Left renal cortex interstitium (tissue), 4 donors: ENCODE measurements at places on chromosomes 7 and 10. TPM values are rescaled to one million over a fixed set of nuclear protein-coding genes. Genes with fewer than 3 reads are reported as not detected.

The STEAP1 gene
- polyA plus RNA-seq = 9.0 TPM

The IQCE gene
- polyA plus RNA-seq = 20.2 TPM

The EPO gene
- 0.12 TPM for polyA plus RNA-seq

The HTRA1 gene
- 198 TPM for polyA plus RNA-seq

The CYP2E1 gene
- 2.9 TPM for polyA plus RNA-seq

The HACD1 gene
- 15.2 TPM for polyA plus RNA-seq

The GIMAP2 gene
- polyA plus RNA-seq = 7.4 TPM

The AMPH gene
- polyA plus RNA-seq = 16.2 TPM

The PMPCB gene
- polyA plus RNA-seq = 83.8 TPM

The SRI gene
- 131 TPM for polyA plus RNA-seq

The PNLIPRP3 gene
- not detected for polyA plus RNA-seq

The FOXL3 gene
- polyA plus RNA-seq = not detected

The HTR5A gene
- polyA plus RNA-seq = not detected

The CALU gene
- polyA plus RNA-seq = 219 TPM

The FBXO24 gene
- polyA plus RNA-seq = 3.0 TPM

The MAT1A gene
- polyA plus RNA-seq = 0.87 TPM

The TRIM50 gene
- polyA plus RNA-seq = 0.41 TPM

The ZNF488 gene
- 5.2 TPM for polyA plus RNA-seq

The ITPRID1 gene
- 0.06 TPM for polyA plus RNA-seq

The LOXL4 gene
- polyA plus RNA-seq = 4.9 TPM

The C10orf53 gene
- polyA plus RNA-seq = not detected
